AG09319 (cell line): ENCODE measurements at places on chromosomes 12 and 14.

DNA sequence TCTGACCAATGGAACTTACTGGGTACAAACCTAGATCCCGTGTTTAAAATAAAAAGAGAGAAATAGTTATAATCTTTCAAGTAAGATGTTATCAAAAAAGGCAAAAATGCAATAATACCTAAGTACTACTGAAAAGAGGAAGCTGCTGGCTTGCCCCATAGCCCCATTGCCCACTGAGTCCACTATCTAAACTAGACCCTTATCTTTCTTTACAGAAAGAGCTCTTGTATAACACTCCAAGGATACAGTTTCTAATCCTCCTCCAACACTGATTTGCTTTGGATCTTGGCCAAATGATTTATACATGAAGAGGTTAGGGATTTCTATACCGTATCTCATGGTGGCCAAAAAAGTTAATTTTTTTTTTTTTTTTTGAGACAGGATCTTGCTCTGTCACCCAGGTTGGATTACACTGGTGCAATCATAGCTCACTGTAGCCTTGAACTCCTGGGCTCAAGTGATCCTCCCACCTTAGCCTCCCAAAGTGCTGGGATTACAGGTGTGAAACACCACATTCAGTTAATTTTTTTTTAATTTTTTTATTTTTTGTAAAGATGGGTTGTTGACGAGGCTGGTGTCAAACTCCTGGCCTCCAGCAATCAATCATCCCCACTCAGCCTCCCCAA, 2.6 kb downstream of the GXYLT1 start:
- no peak for DNase-seq

GRCh38 chr12:121300083-121300819, 3.7 kb upstream of the CAMKK2 start:
- no peak for DNase-seq

DNA sequence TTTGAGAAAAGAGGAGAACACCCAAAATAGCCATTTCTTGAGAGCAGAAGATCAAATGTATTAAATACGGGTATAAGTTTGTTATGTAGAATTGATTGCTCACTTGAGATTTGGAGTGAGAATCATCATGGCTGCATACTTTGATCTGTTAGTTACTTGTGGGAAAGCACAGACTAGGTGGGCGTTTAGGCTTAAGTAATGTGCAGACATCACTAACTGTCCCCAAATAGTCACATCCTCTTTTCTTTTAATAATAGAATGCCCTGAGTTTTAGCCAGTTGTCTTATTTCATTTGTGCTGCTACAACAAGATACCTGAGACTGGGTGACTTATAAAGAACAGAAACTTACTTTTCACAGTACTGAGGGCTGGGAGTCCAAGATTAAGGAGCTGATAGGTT, 14.3 kb upstream of the GTF2A1 start:
- no peak for DNase-seq

DNA sequence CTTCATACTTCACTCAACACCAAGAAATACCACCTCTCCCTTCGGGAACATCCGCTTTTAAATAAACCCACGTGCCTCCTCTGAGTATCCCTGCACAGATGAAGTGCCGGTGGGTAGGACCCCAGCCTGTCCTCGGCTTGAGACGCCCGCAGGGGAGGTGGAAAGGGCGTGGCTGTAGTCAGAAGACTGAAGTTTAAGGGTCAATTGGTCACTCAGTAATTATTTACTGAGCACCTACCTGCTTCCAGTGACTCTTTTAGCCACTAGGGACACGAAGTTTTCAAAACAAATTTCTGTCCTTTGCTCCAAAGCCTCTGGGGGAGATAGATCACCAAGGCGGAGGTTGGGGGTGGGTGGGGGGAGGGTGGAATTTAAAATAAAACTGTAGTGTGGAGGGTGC, 309.4 kb downstream of the VRK1 start:
- DNase-seq, result no peak

DNA sequence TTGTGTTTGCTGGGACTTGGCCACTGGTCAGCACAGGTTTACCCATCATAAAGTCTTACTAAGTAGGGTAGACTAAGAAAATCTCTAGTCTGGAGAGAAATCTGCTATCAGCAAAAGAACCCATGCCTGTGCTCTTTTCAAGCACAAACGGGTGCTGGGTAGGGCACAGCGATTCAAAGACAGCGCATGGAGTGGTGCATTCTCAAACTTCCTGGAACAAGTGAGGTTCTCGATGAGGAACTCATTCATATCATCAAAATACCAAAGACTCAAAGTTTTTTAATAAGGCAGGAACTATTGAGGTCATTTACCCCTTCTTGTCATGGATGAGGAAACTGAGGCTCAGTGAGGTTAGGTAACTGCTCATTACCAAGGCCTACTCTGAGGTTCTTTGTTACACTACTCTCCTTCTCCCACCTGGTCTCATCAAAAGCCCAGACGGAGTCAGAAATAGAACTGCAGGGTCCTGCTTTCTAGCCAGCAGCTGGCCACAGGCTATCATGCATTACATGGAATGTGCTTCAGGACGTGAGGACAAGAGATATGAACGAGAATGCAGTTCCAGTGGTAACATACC, 390.3 kb downstream of the ZFP36L1 start:
- no peak for DNase-seq
